ENCODE measurements at places on chromosomes 3 and 15.

DNA sequence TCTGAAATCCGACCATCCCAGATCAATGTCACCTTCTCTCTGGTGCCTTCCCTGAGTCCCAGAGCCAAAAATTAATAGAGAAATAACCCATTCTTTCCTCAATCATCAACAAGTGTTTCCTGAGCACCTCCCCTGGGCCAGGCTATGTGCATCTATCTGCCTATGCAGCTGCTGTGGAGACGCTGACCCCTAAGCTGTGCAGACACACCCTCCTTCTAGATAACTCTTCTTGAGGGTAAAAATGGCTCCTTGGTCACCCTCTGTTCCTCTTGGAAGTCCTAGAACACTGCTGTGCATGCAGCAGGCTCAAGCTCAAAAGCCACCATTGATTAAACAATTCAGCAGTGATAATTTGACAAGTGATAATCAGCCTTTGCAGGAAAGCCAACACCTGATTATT lies 18.4 kb downstream of the CA12 start:
- no peak for DNase-seq

DNA sequence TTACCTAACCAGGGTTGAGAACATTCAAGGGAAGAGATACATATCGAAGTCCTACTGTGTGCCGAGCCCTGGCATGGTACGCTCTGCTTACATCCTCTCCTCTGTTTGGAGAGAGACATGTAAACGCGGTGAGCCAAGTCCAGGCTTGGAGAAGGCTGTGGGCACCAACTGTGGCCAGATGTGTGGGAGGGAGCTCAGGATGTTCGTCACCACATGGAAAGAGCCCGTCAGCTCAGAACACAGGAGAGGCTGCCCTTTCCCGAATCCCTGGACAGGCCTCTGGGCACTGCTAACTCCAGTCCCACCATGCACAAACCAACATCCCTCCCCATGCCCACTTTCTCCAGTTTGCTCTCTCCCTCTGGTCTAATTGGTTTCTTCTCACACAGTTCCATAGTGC lies 43.0 kb downstream of the MESD start:
- DNase-seq, result no peak

DNA sequence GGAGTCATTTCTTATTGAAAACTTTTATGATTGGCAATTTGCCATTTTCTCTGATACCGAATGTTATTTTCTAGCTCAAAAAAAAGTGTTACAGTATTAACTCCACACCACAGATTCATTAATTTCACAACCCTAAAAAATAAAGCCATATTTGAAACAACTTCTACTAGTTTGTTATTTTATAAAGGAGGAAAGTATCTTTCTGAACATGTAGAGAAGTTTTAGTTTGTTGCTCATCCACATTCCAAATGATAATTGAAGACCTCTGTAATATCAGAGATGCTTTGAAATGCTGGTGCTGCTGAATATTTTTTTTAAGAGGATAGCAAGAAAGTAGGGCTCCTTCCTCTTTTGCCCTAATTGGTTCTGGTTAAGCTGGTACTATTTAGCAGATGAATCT lies 1.9 kb downstream of the VGLL3 start:
- DNase-seq, result no peak

DNA sequence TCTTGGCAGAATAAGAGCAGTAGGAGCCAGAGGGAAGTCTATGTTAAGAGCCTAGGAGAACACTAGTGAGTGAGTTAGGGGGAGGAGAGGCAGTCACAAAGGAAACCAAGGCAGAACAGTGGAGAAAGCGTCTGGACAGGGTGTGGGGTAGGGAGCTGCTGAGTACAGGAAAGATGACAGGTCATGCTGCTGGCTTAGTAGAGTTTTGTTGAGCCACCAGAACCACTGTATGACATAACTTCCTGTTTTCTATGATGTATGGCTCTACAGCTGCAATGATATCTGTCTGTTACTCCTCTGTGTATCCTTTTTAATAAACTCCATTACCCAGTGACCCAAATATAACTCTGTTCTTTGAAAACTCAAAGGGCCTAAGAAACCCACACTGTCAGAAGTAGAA lies 10.6 kb upstream of the STT3B start:
- no peak for DNase-seq

GRCh38 chr15:80536716-80537115 lies 132.5 kb downstream of the ARNT2 start:
- DNase-seq, result no peak

- DNase-seq, result peak; percentile 75
Observed at GRCh38 chr15:98853617-98854420, 153.8 kb downstream of the PGPEP1L start.

DNA sequence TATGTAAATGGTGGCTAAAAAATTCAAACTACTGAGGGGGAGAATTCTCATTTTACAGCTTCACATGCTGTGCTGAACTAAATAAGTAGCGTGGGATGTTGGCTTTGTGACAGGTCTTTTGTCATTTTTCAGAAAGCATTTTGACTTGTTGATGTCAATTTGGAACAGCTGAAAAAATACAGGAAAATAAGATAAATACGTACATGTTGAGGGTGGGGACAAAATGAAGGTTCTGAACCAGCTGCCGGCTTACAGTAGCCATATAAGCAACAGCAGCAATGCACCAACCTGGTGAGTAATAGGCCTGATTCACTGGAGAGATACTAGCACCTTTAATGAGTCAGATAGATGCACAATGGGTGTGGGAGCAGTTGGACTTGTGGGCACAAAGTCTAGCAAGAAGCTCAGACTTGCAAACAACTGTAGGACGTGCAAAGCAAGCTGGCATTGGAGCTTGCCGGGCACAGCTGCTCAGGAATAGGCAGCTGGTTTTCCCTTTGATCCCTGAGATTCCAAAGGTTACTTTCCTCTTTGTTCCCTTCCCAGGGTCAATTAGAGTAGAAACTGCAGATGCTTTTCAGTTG lies 12.9 kb downstream of the B3GNT5 start:
- DNase-seq, result no peak

DNA sequence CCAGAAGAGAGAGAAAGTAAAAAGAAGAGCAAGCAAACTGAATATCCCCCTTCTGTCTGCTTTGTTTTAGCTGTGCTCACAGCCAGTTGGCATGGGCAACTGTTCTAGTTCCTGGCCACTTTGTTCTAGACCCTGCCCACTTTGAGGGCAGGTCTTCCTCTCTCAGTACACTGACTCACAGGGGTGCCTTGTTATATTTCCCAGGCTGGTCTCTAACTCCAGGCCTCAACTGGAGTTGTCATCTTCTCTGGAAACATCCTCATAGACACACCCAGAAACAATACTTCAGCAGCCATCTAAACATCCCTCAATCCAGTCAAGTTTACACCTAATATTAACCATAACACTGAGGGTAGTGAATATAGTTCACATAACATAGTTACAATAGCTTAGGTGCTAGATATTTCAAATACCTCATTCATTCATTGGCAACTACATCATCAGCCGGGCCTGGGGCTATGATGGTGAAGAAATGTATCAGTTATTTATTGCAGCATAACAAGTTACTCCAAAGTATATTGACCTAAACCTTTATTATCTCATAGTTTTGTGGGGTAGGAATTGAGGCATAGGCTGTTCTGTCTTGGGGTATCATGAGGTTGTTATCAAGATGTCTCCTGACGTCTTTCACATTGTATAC lies 106.0 kb downstream of the UBE2E2 start:
- DNase-seq, result no peak

GRCh38 chr15:99508852-99509251 lies 56.9 kb upstream of the MEF2A start:
- DNase-seq, result no peak

DNA sequence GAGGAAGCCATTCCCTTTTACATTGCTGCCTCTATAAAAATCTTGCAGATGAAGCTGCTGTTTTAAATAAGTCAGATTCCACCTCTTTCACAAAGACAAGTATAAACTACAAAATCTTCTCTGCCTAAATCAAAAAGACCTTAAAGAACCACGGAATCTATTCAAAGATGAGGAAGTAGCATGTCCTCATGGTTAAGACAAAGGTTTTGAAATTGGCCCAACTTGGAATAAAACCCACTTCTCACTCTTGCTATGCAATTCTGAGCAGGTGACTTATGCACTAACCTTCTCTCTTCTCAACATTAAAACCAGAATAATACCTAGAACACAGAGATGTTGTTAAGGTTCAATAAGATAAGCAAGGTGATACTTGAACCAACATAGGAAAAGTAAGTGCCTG lies 97.6 kb downstream of the FOXP1 start:
- no peak for DNase-seq

- DNase-seq, result no peak
Observed at GRCh38 chr3:127800508-127800907, 21.8 kb downstream of the MGLL start.

- no peak for DNase-seq
Observed at GRCh38 chr15:60222404-60222803, 175.4 kb downstream of the ANXA2 start.

DNA sequence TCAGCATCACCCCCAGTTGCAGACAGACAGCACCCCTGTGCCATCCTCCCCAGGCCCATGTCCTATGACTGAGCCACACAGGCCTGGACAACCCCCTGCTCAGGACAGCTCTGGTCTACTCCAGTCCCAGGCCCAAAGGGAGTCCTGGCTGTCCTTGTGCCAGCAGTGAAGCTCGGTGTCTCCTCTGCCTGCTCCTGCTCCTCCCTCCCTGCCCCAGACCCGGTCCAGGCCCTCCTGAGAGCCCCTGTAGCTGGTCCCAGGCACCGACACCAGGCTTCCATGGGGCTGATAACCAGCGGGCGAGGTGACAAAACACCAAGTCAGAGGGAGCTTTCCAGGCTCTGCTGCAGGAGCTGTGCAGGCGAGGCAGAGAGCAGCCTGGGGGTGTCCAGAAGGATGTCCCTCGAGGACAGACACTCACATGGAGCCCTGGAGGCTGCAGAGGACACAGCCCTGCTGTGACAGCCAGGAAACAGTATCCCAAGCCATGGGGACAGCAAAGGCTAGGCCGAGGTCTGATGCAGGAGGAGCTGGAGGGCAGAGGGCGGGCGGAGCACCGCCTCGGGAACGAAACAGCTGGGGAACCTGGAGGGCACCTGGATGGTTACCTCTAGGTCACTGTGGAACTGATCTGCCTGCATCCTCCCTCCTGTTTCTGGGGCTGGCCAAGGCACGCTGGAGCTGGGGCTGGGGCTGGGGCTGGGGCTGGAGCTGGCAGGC lies 103.8 kb upstream of the PRR20G start:
- DNase-seq, result peak; percentile 56

- DNase-seq, result no peak
Observed at GRCh38 chr3:65971293-65972252, 67.1 kb downstream of the MAGI1 start.

DNA sequence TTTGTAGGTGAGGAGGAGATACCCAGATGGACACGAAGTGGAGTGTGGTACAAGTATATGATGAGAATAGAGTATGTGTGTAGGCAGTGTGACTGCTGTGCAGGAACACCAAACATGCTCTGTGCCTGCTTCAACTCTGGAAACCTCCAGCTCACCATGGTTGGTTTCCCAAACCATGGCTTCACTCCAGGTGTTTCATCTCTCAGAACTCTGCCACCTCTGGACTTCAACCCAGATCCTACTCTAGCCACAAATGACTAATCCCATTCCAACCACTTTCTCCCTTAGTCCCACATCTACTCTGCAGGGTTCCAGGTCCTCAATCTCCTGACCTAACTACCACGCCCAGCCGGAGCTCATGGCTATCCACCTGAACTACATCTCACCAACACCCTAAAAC lies 102.1 kb downstream of the RYK start:
- DNase-seq, result no peak

- no peak for DNase-seq
Observed at GRCh38 chr3:122671553-122671952, 9.1 kb upstream of the PARP14 start.

DNA sequence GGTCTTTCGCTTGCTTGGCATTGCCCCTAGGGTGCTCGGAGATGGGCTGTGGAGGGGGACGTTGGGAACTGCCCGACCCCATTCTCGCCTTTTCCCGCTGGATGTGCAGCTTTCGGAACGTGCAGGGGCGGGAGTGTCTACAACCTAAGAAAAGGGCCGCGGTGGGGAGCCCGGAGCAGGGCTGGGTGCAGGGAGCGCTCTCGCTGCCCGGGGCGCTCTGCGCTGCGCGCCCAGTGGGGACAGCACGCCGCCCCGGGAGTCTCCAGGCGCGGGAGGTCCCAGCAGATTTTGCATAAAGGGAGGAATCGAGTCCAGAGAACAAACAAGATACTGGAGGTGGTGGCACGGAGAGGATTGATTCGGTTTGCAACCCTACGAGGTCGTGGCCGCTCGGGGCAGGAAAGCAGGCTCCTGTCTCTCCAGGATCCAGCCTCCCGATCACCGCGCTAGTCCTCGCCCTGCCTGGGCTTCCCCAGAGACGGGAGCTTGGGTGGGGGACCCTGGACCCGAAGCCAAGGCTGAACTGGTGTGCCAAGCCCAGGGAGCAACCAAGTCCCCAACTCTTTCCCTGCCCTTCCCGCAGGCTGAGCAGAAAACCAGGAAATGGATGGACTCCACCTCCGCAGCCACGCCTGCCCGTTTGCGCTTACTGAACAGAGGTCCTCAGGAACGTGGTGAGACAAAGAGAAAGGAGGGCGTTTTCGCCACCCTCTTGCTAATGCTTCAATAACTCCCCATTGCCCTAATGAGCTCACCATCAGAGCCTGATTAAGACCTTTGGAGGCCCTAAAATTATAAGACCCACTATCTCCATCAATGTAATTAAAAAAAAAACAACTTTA lies 59.7 kb downstream of the NOX5 start:
- peak; percentile 69 for DNase-seq

DNA sequence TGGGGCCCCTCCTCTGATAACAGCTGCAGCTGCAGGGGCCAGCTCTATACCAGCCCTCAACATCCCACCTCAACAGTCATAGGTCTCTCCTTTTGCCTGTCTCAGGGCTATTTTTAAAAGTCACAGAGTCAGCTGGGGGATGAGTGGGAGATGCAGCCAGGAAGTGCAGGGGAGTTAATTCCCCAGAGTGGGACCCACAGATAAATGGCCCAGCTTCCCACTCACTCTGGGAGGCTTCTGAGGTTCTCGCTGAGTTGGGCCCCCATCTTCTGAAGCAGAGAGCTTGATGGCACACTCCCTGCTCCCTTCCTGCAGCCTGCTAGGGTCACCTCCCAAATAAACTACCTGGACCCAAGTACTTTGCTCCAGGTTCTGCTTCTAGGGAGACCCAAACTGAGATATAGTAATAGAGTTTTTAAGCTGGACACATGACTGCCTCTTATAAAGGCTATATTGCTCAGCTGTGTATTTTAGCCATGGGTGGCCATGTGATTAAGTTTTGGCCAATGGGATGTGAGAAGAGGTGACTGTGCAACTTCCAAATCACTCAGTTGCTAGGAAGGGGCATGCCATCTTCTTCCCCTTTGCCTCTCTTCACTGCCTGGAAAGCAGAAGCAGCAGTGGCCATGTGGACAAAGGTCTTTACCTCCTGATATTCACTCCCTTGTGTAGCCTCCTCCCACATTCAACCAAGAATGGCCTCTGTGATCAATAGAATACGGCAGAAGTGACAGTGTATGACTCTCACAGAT lies 15.5 kb upstream of the VIPR1 start:
- no peak for DNase-seq

DNA sequence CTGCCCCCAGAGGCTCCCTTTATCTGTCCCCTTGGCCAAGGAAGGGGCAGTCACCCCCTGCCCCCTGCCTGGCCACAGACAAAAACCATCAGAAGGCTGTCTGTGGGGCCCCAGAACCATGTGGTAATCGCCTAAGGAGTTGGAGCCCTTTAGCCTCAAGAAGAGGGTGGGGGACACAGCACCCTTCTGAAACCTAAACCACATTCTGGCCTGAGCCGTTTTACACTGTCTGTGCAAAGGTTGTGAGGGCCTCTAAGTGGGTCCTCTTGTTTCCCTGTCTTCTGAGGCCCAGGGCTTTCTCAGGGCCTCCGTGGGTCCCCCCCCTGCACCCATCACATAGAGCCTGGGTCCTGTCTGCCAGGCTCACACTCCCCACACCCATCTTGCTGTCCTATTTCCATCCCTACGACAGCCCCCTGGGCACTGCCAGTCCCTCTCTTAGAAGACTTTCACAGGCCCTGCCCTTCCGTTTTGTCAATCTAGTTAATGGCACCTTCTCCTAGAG lies 17.9 kb upstream of the RPUSD3 start:
- DNase-seq, result no peak
